ENCODE measurements at places on chromosomes 6 and 20.

DNA sequence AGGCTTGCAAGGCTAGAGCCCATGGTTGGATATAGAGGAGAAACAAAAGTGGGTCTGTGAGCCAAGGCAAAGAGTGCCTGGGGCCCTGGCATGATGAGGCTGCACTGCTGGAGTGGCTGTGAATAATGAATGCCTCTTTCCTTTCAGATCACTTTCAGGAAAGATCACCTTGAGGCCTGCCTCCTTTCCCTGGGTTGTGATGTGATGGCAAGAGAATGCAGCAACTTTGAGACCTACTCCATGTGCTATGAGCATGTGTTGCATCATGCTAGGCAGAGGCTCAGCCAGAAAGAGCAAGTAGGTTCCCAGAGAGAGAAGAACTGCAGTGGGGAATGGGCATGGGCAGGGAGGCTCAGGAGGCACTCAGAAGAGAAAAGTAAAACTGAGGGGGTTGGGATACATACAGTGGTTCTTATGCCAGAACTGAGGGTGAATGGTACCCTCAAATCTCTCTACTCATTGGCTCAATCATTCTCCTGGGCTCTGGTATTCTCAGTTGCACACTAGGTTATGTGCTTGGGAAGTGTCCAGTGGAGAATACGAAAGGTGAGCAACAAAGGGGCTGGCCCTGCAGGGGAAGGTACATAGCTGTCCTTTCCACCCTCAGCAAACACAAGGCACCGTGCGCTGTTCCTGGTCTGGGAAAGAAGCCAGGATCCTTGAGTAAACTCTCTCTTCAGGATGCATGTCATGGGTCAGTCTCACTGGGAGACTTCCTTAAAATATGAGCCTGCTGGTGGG, 45.9 kb downstream of the CD164 start:
- peak; percentile 34 for DNase-seq

DNA sequence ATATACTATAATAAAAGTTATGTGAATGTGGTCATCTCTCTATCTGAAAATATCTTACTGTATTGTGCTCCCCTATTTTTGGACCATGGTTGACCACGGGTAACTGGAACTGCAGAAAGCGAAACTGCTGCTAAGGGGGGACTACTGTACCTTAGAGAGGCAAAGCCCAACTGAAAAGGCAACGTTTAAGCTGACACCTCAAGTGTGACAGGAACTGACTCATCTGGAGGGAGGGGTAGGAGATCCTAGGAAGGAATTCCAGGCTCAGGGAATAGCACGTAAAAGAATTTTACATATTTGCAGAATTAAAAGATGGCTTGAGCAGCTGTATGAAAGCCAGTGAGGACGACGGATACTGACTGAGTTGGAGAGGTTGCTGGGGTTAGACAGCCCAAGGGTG, 34.8 kb downstream of the ELOVL2 start:
- peak; percentile 81 for DNase-seq

DNA sequence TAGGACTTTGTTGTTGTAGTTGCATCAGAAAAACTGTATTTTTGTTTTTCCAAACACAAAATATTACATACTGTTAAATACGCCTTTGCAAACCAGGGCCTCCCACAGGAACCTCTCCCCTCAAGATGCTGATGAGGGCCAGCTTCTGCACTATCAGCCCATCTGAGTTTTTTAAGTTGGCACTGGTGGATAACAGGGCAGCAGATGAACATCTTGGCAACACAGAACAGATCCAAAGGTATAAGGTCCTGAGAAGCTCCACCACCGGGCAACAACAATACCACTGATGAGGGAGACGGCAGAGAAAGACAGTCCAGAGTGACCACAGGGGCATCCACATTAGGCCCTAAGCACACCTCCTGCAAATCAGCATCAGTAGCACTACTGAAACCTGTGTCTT, 177.7 kb downstream of the DLL1 start:
- no peak for DNase-seq

DNA sequence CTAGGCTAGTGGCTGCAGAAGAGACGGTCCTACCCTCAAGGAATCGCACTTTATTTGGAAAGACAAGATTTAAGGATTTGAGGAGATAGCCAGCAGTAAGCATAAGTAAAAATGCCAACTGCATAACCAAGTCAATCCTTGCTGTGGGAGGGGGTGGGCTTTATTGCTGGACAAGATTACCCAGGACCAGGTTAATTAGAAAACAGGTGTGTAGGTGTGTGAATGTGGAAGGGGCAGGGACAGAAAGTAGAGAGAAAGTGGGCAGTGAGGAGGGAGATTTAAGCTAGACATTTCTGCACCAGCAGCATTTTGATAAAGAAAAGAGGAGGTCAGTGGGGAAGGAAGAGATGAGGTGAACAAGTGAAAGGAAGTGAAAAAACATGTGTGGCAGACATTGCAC, 89.7 kb upstream of the OGFRL1 start:
- DNase-seq = no peak

DNA sequence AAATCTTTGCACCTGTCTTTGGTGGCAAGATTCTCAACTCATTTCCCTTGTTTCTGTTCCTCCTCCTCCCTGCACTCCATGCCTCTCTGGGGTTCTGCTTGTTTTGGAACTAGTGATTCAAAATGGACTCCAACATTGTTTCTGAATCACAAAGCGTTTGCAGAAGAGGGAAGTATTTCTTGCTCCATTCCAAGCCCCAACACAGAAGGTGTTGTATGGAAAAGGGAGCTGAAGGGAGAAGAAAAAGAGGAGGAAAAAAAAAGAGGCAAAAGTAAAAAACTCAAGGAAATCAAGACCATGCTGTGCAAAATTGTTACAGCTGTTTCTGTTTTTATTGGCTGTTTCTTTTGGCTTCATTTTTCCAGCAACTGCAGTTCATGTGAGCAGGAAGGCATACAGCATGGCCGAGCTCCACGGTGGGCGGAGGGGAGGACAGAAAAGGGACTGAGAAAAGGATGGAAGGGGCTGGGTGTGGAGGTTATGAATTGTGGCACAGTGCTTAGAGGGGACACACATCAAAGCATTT, 66.9 kb upstream of the PRL start:
- DNase-seq = no peak

DNA sequence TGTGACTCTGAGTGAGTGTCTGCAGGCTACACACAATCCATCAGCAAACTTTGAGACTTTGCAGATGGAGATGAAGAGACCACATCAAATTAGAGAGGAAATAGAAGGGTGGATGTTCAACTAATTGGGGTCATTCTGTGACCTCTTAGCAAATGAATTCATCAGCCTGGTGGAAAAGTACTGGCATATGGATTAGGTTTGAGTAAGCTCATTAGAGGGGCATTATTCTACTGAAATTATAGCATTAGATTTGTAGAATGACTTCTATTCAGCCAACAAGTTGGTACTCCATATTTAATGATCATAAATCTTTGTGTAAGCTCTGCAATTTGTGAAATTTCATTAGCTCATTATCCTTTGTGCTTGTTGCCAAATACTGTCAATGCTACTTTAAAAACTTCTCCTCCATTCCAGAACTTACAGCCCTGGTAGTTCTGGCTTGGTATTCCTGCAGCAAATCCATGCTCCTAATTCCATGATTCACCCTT, 63.8 kb downstream of the ADTRP start:
- DNase-seq = no peak

DNA sequence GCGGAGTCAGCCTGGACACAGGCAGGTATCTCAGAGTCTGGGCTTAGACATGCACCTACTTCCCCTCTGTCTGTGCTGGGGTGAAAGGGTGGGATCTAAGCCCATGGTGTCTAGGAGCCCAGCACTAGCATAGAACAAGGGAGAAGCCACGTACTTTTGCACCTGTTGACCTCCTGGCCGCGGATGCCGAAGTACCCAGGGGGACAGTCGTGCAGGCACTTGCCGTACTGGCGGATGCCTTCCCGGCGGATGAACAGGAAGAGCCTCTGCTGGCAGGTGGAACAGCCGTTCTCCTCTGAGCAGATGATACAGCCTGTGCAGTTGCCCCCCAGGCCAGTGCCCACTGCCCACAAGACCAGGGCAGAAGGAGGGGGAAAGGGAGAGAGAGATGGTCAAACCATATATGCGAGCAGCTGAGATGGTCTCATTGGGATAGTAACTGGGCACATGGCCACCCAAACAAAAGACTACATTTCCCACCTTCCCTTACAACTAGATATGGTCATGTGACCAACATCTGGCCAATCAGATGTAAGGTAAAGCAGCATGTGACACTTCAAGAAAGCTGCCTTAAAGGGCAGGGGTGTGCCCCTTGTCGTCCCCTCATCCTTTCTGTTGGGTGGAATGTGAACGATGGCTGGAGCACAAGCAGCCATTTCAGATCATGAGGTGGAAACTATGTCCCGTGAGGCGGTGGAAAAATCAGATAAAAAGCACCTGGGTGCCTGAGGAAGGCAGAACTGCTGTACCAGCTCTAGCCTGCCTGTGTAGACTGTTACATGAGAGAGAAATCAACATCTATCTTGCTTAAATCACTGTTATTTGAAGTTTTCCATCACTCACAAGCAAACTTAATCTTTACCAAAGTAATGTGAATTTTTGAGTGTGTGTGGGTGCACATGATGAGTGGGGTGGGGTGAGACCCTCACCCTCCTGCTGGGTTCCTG, 34.0 kb downstream of the RSPO4 start:
- peak; percentile 70 for DNase-seq

GRCh38 chr6:2850538-2851113, 9.0 kb upstream of the SERPINB1 start:
- peak; percentile 63 for DNase-seq

DNA sequence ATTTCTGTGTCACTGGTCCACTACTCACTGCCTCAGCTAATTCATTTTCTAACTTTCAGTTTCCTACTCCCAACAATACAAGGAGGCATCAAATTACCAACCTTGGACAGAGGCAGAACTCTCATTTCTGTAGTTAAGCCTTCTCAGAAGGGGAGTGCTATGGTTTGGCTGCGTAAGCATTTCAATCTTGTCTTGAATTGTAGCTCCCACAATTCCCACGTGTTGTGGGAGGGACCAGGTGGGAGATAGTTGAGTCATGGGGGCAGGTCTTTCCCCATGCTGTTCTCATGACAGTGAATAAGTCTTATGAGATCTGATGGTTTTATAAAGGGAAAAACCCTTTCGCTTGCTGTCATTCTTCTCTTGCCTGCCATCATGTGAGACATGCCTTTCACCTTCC, 22.9 kb downstream of the HLA-DRA start:
- peak; percentile 85 for DNase-seq

DNA sequence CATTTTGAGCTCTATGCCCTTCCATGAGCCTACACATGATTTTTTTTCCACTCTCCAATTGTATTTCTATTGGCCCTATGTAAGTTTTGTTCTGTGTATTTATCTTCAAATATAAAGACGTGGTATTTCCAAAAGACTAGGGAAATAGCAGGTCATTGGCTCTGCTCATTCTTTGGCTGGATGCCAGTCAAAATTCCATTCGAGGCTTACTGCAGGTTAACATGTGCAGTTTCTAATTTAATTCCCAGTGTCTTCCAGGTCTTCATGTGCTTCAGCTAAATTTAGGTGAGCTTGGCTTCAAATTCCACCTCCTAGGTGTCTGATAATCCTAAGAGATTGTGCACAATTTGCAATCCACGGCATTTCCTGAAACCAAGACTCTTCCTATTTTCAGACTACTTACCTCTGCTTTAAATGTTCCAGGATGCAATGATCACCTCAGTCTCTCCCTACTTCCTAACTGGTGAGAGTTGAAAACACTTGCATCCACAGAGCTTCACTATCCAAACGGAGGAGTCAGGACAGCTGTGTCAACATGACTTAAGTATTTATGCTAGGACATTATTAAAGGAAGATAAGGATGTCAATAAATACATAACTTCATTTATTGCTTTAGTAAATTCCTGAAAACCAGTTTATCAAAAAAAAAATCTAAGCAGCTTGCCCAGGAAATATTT, 236.1 kb downstream of the COL12A1 start:
- no peak for DNase-seq

- no peak for DNase-seq
These were observed 6.5 kb downstream of the PTPRK start for GRCh38 chr6:128513878-128514277.

DNA sequence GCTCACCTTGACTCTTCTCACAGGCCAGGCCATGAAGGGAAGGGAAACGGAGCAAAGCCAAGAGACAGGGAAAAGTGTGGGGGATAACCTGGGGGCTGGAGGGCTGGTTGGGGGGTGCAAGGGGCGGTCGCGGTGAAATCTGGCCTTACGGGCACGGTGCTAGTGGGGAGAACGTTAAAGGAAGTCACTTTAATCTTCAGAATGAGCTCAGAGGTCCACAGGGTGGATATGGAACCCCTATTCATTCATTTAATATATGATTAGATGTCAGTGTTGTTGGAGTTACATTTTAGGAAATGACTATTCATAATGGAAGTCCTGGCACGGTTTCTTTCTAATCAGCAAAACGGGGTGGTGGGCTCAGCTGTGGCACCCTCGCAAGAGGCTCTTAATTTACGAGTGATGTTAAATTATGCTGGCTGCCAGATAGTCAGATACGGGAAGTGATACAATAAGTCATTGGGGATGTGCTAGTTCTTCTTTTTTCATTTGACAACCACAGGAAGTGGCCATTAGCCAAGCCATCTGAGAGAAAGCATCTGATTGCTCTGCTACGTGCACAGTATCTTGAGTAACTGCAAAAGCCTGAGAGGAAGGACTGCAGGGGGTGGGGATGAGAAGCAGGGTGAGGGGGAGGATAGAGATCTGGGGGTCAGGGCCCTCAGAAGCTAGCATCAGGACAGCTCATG, 253.0 kb downstream of the QKI start:
- DNase-seq = peak; percentile 47

- DNase-seq = no peak
These were observed 206.5 kb downstream of the JARID2 start for GRCh38 chr6:15452182-15452941.

GRCh38 chr6:159595173-159595572, 97.9 kb downstream of the SOD2 start:
- DNase-seq = peak; percentile 88

GRCh38 chr6:1179571-1180459, 132.1 kb upstream of the FOXQ1 start:
- DNase-seq = no peak

DNA sequence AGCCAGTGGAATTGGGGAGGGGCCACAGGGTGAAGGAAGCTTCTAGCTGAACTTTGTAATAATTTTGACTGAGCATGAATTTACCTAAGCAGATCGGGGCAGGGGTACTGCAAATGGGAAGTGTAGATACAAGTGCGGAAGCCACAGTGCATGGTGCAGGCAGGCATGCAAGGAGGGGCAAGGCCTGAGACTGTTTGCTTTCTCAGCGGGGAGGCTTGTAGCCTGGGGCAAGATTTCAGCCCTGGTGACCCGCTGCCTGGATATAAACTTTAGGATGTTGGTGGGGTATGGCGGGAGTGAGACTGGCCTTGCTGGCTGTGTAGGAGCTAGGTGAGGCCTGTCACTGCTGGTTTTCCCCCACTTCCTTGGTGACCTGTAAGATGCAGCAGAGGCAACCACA, 266.4 kb upstream of the PREP start:
- peak; percentile 18 for DNase-seq

- no peak for DNase-seq
These were observed 24.8 kb downstream of the GLYATL3 start for GRCh38 chr6:49524541-49524940.

All from Daoy (cell line).